Putamen (tissue), 1 donor: ENCODE measurements at places on chromosomes 4 and X.

GRCh38 chrX:150408561-150408960 is 45.4 kb downstream of the MAMLD1 start:
- DNase-seq: no peak

- DNase-seq: no peak
These were observed 17.7 kb upstream of the GPC3 start for GRCh38 chrX:134002921-134003615.

GRCh38 chr4:98515470-98515809 is 143.0 kb downstream of the TSPAN5 start:
- no peak for DNase-seq

GRCh38 chr4:76214177-76214675 is 602 bp upstream of the SCARB2 start:
- DNase-seq: no peak

DNA sequence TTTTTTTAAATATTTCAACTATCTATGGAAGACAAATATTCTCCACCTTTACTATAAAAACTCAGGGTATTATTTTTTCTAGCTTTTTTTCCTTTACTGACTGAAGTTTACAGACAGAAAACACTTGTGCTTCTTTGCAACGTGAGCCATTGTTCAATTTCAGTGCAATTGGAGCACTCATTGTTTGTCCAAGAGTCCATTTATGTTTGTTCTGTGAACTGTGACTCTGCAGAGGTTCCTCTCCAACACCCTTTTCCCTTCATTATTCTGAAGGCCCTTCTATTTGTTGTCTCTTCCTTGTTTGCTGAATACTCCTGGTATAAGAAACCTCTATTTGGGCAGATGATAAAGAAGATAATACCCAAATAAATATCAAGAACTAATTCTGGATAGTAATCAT is 37.4 kb downstream of the DAPP1 start:
- DNase-seq: no peak

GRCh38 chr4:77921701-77922100 is 59.1 kb downstream of the MRPL1 start:
- DNase-seq: no peak

GRCh38 chr4:1932736-1933135 is 61.5 kb downstream of the NSD2 start:
- no peak for DNase-seq

GRCh38 chr4:141660880-141661279 is 24.5 kb downstream of the IL15 start:
- no peak for DNase-seq

DNA sequence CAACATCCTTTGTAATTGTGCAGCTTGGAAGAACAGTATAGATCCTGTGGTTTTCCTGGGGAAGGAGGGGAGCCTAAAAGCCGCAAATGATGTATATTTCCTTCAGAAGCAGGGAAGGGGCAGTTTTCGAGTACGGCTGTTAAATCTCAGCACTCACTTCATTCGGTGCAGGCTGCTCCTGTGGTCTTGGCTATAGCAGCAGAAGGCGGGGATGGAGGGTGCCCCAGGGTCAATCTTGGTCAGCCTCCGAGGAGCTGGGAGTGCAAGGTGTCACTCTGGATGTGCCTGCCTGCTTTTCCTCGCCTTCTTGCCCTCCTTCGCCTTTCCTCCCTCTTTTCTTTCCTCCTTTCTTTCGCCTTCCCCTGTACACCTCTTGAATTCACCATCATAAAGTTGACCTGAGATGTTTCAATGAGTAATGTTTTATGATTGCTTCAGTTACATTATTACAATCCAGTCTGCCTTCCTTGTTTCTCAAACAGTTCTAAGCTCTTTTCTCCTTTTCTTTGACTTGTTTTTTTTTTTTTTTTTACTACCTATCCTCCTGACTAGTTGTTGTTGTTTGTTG is 101.6 kb downstream of the RELL1 start:
- DNase-seq: no peak

DNA sequence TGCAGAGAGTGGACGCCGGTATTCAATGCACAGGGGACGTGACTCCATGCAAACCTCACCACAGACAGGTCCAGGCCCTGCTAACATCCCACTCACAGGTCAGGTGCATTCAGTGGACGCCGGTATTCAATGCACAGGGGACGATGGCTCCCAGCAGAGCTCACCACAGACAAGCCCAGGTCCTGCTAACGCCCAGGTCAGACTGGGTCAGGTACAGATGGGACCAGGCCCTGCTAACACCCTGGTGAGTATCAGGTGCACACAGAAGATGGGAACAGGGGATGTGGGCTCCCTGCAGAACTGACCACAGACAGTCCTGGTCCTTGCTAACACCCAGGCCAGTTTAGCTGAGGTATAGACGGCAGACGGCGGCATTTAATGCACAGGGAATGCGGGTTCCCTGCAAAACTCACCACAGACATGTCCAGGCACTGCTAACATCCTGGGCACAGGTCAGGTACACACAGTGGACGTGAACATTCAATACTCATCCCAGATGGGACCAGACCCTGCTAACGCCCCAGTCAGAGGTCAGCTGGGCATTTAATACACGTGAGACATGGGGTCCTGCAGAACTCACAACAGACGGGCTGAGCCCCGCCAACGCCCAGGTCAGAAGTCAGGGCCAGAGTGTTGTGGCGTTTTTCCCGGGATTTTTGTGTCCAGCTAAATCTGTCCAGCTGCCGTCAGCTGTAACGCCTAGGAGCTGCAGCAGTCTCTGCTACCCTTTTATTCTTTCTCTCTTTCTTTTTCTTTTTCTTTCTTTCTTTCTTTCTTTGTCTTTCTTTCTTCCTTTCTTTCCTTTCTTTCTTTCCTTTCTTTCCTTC is 99.2 kb downstream of the SHOX start:
- DNase-seq: no peak

DNA sequence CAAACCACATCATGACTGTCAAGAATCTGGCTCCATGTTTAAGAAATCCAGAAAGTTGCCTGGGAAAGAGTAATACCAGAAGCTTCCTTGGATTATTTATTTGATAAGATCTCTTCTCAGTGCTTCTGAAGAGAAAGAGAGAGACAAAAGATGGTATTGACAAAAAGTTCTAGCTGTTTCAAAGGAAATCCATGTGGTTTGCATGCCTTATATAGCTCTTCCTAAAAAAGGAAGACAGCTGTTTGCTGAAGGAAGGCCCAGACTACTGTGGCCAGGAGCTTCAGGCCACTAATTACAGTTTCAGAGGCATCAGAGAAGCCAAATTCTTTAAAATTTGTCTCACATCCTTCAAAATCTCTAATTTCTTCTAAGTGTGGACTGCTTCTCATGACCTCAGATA is 565.2 kb upstream of the SLIT2 start:
- no peak for DNase-seq

GRCh38 chrX:79259073-79259689 is 108.0 kb downstream of the ITM2A start:
- no peak for DNase-seq

DNA sequence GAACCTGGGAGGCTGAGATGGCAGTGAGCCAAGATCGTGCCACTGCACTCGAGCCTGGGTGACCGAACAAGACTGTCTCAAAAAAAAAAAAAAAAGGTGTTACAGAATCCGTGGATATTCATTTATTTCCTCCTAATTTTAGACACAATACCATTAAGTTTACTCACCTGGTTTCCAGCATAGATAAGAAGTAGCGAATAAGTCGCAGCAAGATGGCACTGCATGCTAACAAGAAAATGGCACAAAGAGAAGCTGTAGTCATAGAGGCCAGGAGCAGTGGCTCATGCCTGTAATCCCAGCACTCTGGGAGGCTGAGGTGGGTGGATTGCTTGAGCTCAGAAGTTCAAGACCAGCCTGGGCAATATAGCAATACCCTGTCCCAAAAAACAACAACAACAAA is 17.0 kb upstream of the MOB1B start:
- no peak for DNase-seq

DNA sequence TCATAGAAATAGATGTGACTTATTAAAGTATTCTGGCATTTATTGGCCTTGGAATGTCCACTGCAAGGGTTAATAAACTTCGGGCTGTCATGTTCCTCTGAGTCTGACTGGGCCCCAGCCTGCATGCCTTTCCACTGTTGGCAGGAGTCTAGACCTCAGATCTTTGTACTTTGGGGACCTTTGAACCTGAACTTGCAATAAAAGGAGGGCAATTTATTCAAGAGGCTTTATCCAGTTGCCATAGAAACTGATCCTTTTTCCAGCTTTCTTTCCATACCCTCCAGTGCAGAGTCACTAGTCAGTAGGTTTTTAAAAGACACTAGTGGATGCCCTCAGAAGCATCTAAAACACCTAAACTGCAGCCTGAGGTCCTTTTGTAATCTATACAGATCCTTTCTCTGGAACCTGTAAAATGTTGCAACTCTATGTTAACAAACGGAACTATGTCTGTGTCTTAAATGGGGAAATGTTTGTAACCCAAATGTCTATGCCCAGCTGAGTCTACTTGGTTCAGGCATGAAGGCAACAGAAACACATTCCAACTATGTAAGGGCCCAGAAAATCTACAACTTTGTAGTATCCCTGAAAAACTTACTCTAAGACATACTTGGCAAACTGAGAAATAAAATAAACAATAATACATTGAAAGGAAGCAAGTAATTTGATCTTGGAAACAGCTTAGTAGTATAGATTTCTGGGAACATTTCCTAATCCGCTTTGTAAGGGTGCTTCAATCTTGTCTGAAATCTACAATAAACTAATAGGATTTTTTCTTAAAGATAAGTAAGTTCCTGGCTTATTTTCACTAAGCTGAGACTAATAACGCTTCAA is 41.5 kb downstream of the SOWAHB start:
- DNase-seq: peak; percentile 10

GRCh38 chrX:68784816-68785215 is 44.0 kb upstream of the EFNB1 start:
- DNase-seq: no peak

- DNase-seq: no peak
These were observed 89.4 kb downstream of the AFF1 start for GRCh38 chr4:87024201-87024600.

- DNase-seq: no peak
These were observed 13.5 kb downstream of the XAGE5 start for GRCh38 chrX:52824608-52825007.

GRCh38 chr4:177499537-177499936 is 57.3 kb upstream of the AGA start:
- DNase-seq: no peak

DNA sequence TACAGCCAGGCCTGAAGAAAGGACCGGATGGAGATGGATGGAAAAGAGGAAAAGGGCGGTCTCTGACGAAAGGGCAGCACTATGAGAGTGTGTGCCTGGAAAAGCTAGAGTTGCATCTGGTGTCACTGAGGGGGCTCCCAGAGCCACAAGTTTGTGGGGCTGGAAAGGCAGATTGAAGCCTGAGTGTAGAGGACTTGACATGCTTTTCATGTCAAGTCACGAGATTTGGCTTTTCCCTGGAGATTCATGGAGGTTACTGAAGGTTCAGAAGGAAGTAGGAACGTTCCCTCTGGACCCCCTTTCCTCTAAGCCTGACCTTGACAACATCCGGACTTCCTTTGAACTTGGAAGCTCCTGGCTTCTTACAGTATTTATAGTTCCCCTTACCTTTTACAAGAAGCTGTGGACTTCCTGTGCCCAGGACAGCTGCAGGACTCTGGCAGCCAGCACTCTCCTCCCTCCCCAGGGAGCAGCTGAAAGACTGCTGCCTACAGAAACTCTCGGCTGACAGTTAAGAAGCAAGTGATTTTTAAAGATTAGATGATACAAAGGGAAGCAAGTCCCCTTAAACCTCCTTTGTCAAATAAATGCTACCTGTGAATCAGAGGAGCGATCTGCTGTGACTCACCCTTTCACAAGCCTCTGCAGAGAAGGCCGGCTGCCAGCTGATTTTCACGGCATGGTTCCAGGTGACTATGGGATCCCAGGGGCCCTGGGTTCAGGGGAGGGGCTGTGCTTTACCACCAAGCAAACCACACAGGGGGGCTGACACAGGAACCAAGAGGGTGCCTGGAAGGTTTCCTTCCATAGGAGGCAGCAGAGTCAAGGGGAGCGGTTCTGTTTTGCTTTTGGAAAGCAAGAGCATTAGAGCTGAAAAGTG is 72.9 kb upstream of the STIM2 start:
- peak; percentile 56 for DNase-seq

- DNase-seq: no peak
These were observed 47.3 kb upstream of the RAB9B start for GRCh38 chrX:103879339-103879738.

- peak; percentile 35 for DNase-seq
These were observed 46.6 kb downstream of the AFM start for GRCh38 chr4:73528171-73528570.

DNA sequence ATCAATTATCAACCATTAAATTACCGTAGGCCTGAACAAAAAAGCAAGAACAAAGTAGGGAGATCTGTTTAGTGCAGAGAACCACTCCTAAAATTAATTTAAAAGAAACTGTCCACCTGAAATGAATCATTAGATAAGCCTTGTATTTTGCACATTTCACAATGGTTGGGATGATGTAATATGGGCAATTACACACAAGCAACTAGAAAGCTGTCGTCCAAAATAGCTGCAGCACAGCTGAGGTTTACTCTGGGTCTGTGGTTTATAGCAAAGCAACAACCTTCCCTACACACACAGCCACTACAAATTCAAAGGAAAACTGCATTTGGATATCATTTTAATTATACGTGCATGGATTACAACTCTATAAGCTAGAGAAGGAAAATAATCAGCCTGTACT is 28.5 kb downstream of the PCDH19 start:
- DNase-seq: no peak

DNA sequence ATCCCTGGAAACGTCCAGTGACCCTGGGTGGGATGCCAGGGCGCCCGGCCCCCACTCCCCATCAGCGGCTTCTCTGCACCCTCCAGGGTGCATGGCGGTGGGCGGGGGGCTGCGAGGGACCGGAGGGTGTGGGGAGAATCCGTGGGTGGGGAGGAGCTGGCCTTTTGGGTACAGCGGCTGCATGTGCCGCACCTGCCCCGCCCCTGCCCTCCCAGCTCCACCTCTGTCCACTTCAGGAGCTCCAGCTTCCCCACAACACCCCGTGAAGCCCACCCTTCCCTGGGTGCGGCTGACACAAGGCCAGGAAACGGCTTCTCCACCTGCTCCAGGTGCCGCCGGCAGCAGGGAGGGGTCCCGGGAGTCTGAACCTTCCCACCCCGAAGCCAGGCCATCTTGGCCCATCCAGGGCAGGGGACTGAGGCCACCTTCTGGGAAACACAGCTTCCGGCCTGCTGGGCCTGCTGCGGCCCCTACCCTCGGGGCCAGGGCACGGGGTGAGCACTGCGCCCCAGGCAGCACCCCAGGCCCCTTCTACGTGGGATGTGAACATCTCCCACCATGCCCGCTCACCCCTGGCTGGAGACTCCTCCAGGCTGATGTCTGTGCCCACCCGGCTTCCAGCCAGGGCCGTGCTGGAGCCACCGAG is 34.6 kb downstream of the CPLX1 start:
- no peak for DNase-seq

GRCh38 chr4:38145741-38146140 is 185.5 kb downstream of the PTTG2 start:
- no peak for DNase-seq

- no peak for DNase-seq
These were observed 386.3 kb downstream of the ARHGAP24 start for GRCh38 chr4:85861064-85861765.

GRCh38 chrX:102018208-102018607 is 86.4 kb upstream of the ZMAT1 start:
- DNase-seq: no peak

GRCh38 chr4:6342530-6343293 is 73.1 kb downstream of the WFS1 start:
- peak; percentile 77 for DNase-seq
